ENCODE measurements at places on chromosomes 7 and 10. TPM values are rescaled to one million over a fixed set of nuclear protein-coding genes. Genes with fewer than 3 reads are reported as not detected.

The TUBB8 gene
- 1.3 TPM for total RNA-seq

The MMD2 gene
- not detected for total RNA-seq

The RBM28 gene
- 51.0 TPM for total RNA-seq

- no peak for DNase-seq
Observed at GRCh38 chr7:70585071-70585470, 546.9 kb upstream of the GALNT17 start.

DNA sequence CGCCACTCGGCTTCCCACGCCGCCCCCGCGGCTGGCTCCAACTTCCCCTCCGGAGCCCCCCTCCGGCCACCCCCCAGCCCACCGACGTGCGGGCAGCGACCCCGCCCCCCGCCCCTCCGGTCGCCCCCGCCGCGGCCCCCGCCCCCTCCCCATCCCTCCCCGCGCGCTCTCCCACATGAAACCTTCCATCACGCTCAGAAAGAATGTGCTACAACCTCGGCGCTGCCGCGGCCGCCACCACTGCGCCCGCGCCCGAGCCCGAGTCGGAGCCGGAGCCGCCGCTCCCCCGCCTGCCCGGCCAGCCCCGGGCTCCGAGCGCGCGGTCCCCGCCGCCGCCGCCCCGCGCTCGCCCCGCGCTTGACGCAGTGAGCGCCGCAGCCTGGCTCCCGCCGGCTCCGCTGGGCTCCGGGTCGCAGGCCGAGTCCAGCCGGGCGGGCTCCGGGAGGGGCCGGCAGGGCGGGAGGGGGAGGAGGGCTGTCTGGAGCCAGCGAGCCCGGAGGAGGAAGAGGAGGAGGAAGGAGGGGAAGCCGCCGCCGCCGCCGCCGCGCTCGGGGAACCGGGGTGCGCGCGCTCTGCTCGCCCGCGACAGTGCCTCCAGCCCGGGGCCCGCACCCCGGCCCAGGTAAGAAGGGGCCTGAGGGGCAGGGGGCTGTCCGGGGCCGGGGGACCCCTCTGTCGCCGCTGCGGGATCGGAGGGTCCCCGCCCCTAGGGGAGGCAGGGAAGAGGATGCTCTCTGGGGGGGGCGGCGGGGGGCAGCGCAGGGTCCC lies 4.3 kb upstream of the ELFN1 start:
- DNase-seq: no peak

- no peak for DNase-seq
Observed at GRCh38 chr10:10294184-10294880, 723.3 kb upstream of the CELF2 start.

Data from naive thymus-derived CD4-positive, alpha-beta T cell (primary cell).